ENCODE measurements at places on chromosomes 4 and X. TPM values are rescaled to one million over a fixed set of nuclear protein-coding genes. Genes with fewer than 3 reads are reported as not detected.

GRCh38 chrX:63327788-63328187 lies 23.3 kb downstream of the SPIN4 start:
- DNase-seq, result no peak

DNA sequence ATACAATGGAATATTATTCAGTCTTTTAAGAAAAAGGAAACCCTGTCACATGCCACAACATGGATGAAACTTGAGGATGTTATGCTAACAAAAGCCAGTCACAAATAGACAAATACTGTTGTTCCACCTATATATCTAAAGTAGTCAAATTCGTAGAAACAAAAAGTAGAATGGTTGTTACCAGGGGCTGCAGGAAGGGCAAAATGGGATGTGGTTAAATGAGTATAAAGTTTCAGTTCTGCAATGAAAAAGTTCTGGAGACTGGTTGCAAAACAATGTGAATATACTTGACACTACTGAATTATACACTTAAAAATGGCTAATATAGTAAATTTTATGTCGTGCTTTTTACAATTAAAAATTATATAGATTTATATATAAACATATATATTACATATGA lies 12.2 kb downstream of the SPOCK3 start:
- DNase-seq, result no peak

SOD3 gene
- total RNA-seq, result 23.9 TPM

DNA sequence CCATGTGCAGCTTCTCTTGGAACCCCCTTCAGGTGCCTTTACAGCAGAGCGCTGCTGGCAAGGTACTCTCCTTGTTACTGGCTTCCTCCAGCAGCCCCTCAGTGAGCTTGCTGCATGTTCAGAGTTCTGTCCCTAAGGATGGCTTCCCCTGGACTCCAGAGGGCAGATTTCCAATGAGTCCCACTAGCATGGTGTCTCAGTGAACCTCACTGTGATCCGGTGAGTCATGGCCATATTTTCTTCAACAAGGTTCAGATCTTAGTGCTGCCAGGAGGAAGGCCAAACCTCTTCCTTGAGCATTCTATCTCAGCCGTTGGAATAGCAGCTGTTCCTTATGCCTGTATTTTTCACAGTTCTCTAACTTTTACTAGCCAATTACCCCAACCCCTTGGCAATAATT lies 98.8 kb downstream of the CASK start:
- peak; percentile 16 for DNase-seq

DNA sequence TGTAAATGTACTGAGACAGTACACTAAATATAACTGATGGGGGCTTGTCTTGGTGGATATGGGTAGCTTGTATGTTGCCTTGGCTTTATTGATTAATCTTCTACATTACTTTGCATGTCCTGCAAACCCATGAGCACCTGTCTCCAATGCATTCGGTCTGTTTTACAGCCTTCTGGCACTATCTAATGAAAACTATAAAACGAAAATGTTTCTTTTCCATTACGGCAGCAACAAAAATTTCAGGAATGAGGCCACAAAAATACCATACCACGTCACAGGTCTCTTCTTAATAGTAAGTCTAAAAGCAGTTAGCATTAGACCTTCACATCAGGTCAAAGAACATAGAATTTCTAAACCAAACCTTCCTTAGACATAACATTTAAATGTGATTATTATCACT lies 49.8 kb downstream of the EDNRA start:
- DNase-seq, result no peak

GRCh38 chr4:165201806-165202205 lies 5.6 kb upstream of the KLHL2 start:
- DNase-seq, result no peak
